Hippocampal formation (tissue), 2 donors: ENCODE measurements at places on chromosomes 13 and 19.

DNA sequence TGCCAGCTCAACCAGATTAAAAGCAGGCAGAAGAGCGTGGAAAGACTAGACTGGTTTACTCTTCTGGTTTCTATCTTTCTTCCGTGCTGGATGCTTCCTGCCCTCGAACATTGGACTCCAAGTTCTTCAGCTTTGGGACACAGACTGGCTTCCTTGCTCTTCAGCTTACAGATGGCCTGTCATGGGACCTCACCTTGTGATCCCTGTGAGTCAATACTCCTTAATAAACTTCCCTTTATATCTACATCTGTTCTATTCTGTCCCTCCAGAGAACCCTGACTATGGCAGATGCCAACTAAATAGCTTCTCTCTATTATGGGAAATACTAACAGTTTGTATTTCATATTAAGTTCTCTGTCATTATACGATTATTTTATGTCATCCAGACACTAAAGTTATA, 609.1 kb downstream of the LMO7 start:
- DNase-seq, result no peak

DNA sequence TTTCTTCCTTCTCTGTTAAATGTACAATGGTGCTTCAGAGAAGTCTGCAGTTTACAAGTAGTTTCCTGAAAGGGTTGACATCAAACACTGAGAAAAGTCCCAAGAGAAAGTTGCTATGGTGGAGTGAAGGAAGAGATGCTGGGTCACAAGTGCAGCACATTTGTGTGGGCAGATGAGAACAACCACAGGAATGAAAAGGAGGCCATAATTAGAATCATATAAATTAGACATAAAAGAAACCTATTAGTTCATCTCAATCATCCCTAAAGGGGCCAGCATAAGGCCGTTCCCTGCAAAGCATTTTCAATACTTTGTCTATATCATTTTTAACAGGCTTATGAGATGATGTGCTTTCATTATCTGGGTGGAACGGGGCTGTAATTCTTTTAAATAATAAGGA, 359.2 kb downstream of the IRS2 start:
- DNase-seq, result no peak

GRCh38 chr13:31919971-31920726, 111.4 kb upstream of the FRY start:
- DNase-seq, result no peak

GRCh38 chr13:110271313-110271712, 35.6 kb downstream of the COL4A1 start:
- DNase-seq, result no peak

GRCh38 chr13:75216038-75216437, 265.9 kb downstream of the TBC1D4 start:
- no peak for DNase-seq

- no peak for DNase-seq
Measured at GRCh38 chr13:37357548-37357947, 241.0 kb downstream of the POSTN start.

DNA sequence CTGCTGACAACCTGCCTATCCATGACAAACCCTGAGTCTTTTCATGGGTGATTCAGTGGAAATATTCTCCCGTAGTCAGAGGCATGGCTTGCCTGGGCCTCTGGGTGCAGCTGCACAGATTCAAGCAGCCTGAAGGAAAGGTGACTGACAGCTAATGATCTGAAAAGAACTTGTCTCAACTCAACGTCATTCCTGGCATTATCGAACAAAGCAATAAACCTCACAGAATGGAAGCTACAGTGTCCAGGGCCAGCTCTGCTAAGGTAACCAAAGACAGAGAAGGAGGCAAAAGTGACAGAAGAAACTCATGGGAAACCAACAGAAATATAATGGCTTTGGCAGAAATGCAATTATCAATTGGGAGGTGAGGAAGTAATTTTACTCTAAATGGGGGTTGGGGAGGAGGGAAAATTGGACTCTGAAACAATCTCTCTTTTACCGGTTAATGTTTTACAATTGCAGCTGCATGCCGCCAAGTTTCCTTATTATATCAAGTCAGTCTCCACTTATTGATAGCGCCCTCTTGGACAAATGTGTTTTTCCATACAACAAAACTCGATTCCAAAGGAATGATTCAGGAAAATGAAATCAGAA, 12.9 kb downstream of the STARD13 start:
- no peak for DNase-seq

- no peak for DNase-seq
Measured at GRCh38 chr19:49818649-49819370, 721 bp downstream of the MED25 start.

DNA sequence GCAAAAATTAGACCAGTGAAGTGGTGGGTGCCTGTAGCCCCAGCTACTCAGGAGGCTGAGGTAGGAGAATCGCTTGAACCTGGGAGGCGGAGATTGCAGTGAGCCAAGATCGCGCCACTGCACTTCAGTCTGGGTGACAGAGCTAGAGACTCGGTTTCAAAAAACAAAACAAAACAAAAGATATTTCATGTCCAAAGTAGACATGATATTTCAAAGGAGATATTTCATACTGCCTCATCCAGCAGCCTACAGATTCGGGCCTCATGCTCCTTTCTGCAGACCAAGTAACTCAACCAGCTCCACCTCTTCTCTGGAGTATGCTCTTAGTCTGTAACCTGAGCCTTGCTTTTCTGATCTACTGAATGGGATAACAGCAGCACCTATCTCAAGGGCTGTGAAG, 15.0 kb downstream of the ZC3H4 start:
- DNase-seq, result no peak

GRCh38 chr19:30430206-30430734, 58.1 kb downstream of the ZNF536 start:
- DNase-seq, result no peak

DNA sequence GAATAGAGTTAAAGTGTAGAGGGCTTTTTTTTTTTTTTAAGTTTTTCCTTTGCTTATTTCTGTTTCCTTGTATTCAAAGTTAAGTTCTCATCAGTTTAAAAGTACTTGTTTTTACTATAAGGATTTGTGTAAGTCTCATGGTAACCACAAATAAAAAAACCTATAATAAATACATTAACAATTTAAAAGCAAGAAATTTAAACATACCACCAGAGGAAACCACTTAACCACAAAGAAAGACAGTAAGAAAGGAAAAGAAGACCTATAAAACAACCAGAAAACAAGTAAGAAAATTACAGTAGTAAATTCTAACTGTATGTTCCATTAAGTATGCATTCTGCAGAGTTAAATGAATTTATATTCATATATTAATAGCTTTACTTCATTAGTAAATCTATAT, 999.1 kb upstream of the ATXN8OS start:
- no peak for DNase-seq

GRCh38 chr19:47102346-47103060, 11.1 kb downstream of the ZC3H4 start:
- no peak for DNase-seq

DNA sequence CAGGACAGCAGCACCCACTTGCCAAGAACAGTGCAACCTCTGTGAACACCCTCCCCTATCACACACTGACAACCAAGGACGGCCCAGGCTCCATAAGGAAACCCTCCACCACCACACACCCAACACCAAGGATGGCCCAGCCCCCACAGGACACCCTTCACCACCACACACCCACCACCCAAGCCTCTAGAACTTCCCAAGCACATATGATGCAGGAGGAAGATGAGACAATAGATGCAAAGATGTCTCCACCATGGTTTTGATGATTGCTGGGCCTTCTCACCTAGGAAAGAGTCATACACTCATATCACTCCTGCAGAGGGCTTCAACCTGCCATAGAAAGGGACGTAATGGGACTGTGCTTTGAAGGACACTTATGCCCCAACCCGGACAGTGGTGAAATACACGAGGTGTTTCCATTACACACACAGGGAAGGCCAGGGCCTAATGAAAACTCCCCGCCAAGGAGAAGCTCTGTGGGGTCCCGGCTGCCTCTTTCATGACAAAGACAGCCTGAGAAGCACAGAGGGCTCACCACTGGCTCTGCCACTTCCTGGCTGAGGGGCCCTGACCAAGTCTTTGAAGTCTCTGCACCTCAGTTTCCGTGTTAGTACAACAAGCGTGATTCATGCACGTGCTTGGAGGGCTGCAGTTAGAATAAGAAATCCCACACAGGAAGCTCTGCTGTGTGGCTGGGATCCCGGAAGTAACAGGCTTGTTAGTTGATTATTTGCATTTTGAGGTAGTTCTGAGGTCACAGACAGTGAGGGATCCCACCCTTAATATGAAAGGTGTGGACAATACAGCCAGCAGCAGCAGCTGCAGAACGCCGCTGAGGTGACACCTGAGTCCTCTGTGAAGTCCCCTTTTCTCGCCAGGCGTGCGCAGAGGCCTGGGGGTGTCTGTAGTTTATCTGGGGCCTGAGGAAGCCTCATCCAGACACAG, 61.9 kb upstream of the ATP12A start:
- no peak for DNase-seq

DNA sequence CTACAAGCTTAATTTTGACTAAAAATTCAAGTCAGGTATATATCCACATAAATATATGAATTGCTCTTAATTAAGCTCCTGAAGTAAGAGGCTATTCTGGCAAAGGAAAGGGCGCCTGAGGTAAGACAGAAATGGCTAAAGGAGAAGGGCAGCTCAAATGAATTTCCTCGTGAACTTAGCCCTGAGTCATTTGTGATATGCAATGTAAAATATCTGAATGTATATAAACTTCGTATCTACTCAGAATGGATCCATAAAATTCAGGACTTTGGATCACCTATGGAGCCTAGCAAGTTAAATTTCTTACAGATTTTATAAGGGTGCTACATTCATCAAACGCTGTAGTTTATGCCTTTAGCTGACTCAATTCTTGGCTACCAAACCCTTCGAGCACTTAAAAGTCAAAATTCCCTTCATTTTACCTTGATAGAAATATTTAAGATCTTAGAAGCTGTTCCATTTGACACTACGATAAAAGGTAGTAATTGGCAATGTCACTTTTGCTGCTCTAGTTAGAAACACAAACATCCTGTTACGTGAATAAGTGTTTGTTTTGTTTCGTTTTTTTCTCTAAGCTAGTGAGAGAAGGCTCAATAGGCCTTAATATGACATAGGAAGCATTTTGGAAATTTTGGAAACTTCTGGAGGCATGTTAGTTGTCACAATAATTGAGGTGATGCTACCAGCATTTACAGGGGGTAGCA, 69.2 kb downstream of the DIAPH3 start:
- no peak for DNase-seq

DNA sequence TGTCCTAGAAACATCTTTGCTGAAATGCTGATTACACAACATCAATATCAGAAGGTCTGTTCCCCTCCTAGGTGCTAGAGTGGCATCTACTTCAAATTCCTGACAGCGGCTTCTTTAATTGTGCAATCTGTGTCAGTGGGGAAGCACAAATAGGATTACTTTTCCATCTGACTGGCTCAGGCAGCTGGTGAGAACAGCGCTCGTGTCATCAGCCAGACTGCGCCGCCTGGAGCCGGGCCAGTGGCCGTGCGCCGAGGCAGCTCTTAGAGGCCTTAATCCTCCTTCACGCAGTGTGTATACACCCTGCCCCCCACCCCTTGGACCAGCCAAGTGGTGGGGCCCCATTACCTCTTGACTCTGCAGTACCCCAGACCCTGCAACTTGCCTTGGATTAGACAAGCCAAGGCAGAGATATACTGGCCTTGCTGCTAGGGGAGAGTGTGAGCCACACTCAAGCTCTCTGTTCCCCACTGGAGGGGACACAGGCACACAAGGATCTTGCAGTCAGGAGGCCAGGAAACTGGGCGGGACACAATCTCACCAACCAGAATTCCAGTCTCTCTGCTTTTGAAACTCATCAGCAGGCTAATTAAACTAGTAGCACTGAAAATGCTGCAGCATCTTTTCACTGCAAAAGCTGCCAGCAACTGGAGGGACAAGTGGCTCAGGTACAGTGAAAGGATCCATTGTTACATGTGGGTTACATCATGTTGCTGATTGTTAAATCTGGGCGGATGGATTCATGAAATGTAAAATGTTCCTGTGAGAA, 48.9 kb upstream of the EPHX3 start:
- DNase-seq, result peak; percentile 63

GRCh38 chr19:53962887-53963431, at the start of gene CACNG8:
Gene CACNG8 (plus strand): TSS chr19:53962937.
- DNase-seq, result no peak

DNA sequence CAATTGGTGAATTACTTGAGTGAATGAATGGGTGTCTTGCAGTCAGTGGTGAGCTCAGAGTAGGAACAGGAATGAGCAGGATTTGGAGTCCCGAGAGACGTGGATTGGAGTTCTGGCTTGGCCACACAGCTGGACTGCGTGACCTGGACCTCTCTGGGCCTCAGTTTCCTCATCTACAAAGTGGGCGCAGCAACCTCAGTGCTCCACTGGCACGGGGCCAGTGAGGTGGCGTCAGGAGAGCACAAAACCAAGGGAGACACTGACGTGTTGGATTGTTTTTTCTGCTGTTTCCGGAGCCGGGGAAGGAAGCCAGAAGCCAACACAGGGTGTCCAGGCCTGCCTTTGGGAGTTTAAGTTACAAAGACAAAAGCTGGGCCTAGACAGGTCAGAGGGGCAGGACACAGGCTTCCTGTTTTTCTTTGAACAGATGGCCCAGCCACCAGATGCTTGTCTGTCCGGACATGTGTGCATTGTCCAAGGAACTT, 6.5 kb upstream of the DOCK6 start:
- no peak for DNase-seq

- DNase-seq, result no peak
Measured at GRCh38 chr13:48220592-48220980, 12.4 kb upstream of the ITM2B start.

DNA sequence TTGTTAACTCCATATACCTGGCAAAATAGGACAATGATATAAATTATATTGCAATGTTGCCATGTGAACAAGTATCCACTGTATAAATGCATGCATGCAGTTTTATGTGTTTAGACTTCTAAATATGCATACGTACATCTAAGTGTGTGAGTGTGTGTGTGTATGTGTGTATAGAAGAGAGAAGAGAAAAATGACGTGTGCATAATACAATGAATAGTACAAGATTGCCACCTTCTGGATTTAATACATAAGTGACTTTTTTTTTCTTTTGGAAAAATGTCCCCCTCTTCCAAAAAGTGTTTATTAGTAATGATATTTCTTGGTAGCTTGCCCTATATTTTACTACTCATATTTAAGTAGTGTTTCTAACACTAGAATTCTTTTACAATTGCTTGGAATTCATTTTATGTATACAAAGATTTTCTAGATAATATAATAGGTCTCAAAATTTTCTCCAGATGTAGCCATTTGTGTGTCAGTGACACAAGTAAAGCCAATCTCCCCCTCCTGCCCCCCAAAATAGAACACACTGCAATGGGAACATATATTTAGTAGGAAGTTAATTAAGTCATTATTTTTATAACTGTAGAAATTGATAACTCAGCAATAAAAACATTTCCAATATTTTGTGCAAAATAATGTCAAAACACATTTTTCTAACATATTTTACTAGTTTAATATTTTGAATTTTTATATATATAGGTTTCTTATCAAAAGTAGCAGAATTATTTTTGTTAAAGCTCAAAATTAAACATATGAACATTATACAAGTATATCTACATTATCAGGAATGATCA, 783.3 kb upstream of the ATXN8OS start:
- no peak for DNase-seq

- DNase-seq, result no peak
Measured at GRCh38 chr19:6374711-6375410, 872 bp downstream of the PSPN start.

- DNase-seq, result no peak
Measured at GRCh38 chr19:53365899-53366493, 491 bp downstream of the ZNF525 start.
